SK-N-SH (cell line): ENCODE measurements at places on chromosomes 2 and 18.

GRCh38 chr2:218607436-218608115 lies at the start of gene PLCD4:
TSS of gene PLCD4 (plus strand) at chr2:218607899. CDS start at chr2:218615740, 7,841 bp downstream.
- DNase-seq = peak; percentile 79

- DNase-seq = no peak
Observed at GRCh38 chr2:14231391-14231898, 401.1 kb upstream of the LRATD1 start.

- DNase-seq = no peak
Observed at GRCh38 chr2:155825876-155826275, 506.6 kb downstream of the NR4A2 start.

DNA sequence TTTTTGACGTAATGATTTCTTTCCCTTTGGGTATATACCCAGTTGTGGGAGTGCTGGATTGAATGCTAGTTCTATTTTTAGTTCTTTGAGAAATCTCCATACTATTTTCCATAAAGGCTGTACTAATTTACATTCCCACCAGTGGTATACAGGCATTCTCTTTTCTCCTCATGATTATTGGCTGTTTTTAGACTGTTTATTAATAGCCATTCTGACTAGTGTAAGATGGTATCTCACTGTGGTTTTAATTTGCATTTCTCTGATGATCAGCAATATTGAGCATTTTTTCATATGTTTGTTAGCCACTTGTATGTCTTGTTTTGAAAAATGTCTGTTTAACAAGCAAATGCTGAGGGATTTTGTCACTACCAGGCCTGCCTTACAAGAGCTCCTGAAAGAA lies 9.2 kb upstream of the CD28 start:
- DNase-seq = no peak

GRCh38 chr18:12911025-12911928 lies 27.2 kb upstream of the PTPN2 start:
- no peak for DNase-seq

GRCh38 chr18:49812286-49813068 lies 856 bp downstream of the ACAA2 start:
- DNase-seq = peak; percentile 69

GRCh38 chr18:46332921-46333341 lies 228.7 kb downstream of the HAUS1 start:
- DNase-seq = peak; percentile 41

- DNase-seq = peak; percentile 17
Observed at GRCh38 chr2:55961318-55961911, 37.8 kb upstream of the EFEMP1 start.

GRCh38 chr2:9808334-9809063 lies 34.8 kb upstream of the TAF1B start:
- peak; percentile 19 for DNase-seq

DNA sequence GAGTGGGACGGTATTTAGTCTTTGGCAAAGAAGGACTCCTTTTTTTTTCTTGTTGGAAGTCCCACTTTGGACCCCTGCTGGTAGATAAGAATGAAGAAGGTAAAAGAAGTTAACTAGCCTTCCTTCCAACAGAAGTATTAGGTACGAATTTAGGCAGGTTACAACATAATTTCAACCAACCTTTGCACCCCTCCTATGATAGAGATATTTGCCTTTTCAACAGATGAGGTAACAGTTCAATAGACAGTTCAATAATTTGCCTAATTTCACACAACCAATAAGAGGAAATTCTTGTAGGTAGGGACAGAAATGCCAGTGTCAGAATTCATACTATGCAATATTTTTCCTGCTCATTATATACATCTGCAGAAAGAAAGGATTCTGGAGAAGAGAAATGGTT lies 100.8 kb downstream of the CCDC141 start:
- DNase-seq = no peak

- no peak for DNase-seq
Observed at GRCh38 chr2:86464652-86465051, 23.5 kb downstream of the KDM3A start.

DNA sequence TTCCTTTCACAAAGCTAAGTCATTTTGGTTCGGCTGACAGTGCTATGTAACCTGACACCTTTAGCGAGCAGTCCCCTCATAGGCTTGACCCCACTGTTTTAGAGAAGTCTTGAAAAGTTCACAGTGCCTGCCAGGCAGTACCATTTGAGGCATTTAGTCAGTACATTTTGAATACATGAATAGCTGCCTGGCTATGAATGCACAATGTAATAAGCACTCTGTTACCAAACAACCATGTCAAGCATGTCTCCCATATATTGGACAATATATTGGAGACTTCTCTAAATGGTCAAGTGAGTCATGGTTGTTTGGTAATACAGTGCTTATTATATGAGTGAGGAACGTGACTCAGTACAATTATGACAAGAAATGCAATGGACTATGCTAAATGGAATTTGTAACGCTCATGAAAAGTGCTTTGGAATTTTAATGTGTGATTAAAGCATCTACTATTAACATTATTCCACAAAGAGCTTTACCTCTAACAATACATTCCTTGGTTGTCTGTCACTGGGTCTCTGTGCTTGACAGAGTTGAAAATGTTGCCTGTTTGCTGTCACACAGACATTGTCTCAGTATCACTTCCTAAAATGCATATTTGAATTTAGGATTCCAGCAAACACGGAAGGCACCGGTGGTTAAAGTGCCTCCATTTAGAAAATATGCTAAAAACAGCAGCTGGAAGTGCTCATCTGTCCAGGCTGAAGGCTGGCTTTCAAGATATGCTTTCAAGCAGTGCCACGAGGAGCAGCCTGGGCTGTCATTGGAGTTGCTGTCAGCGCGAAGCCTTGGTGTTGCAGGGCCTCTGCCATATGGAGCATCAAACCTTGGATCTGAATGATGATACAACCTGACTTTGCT lies 458.6 kb downstream of the FBXO15 start:
- DNase-seq = no peak
